Hematopoietic multipotent progenitor cell treated with erythropoietin and hydrocortisone succinate and interleukin-3 and kit ligand, for 17 days (in vitro differentiated cells): ENCODE measurements at places on chromosomes 6 and 20.

GRCh38 chr20:15835811-15836210, 737.4 kb downstream of the KIF16B start:
- DNase-seq: no peak

DNA sequence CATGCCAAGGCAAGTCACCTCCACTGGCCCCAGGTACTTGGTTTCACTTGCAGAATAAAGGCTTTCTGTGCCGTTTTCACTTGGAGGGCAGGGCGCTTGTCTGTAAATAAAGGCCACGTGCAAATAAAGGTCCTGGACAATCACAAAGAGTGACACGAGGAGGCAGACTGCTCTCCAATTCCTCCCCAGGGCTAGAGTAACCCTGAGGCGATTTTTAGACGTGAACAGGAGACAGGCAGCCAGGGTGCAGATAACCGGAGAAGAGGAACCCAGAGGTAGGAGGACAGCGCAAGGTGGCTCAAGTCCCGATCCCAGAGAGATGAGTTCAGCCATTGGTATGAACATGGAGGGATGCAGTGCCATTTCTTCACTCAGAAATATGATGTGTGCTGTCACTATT, 327.4 kb downstream of the KIF16B start:
- no peak for DNase-seq

GRCh38 chr6:125943528-125944433, 12.8 kb upstream of the HINT3 start:
- DNase-seq: no peak

GRCh38 chr6:23732521-23732920, 393.5 kb upstream of the NRSN1 start:
- no peak for DNase-seq

- no peak for DNase-seq
Measured at GRCh38 chr6:136859430-136859829, 37.0 kb downstream of the PEX7 start.

DNA sequence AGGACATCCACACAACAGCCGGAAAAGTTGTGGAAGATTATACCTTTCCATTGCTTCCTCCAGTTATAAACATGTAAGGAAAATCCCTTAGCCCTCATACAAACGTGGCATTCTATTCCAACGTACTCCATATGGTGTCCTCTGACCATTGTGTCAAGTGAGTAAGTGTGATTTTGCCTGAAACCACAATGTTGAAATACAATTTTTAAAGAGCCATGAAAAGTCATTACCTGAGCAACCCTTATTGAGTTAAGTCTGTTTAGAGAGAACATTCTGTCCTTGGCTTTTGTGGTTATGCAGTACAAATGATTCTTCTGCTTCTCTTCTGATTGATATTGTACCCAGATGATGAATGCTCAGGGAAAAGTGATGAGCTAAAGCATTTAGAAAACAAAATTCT, 530.1 kb downstream of the HAO1 start:
- no peak for DNase-seq

DNA sequence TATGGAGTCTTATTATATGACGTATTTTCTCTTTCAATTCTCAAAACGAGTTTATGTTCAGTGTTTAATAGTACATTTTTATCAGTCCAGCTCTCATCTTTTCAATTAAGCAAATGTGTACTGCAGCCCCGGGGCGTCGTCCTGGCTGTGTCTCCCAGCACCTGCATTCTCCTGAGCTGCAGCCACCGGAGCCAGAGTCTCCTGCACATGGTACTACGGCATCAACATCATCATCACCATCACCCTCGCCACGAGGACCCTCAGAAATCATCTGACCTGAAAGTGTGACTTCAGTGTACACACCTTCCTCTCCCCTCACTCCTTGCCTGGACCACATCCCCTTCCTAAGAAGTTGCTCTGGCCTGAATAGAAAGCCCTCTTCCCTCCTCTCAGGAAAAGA, 267.7 kb upstream of the ARID1B start:
- no peak for DNase-seq
